ENCODE measurements at places on chromosomes 11 and 22. TPM values are rescaled to one million over a fixed set of nuclear protein-coding genes. Genes with fewer than 3 reads are reported as not detected.

ANO5 gene
- 0.76 TPM for total RNA-seq

DNA sequence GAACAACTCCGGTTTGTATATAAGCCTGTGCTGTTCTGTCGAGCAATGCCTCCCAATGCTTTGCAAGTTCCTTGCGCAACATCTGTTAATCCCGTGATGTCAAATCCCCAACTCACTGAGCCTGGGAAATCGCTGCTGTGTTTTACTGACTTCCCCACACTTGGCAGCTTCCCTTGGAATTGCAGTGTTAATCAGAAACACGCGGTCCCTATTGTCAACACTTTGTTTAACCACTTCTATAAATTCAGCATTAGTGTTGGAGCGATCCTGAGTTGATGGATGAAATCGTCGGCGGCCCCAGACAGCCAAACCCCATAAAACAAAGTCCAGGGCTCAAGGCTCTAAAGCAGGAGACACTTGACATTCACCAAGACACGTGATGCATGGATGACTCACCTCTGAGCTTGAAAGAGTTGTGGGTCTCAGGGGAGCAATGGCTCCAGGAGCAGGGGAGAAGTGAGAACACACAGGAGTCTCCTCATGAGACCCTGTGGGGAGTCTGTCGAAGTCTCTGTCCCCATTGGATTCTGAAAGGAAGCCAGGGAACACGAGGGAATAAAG, 555.3 kb downstream of the MIAT start:
- DNase-seq: peak; percentile 83

- no peak for DNase-seq
These were observed 37.1 kb upstream of the EHF start for GRCh38 chr11:34583818-34584217.

- no peak for DNase-seq
These were observed 61.3 kb downstream of the TRIM44 start for GRCh38 chr11:35723913-35724312.

IL10RA gene
- 5.6 TPM for total RNA-seq

GRCh38 chr11:127607487-127608085, 607.0 kb upstream of the KIRREL3 start:
- no peak for DNase-seq

- no peak for DNase-seq
These were observed 26.8 kb upstream of the RAG1 start for GRCh38 chr11:36540998-36541397.

DNA sequence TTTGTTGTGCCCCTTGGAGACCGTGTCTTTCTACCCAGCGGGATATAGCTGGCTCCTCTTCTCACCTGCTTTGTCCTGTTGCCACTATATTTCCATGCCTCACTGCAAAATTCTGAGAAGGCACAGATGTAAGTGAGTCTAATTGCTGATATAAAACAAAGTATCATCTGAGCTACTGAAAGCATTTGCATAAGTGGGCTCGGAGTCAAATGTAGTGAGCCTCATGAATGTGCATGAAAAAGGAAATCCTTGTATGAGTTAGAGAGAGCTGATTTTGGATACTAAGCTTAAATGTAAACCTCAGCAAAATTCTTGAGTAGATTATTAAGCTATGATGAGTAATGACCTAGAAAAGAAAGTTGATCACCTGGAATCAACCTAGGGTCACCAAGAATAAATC, 13.9 kb downstream of the OVCH2 start:
- no peak for DNase-seq

DNA sequence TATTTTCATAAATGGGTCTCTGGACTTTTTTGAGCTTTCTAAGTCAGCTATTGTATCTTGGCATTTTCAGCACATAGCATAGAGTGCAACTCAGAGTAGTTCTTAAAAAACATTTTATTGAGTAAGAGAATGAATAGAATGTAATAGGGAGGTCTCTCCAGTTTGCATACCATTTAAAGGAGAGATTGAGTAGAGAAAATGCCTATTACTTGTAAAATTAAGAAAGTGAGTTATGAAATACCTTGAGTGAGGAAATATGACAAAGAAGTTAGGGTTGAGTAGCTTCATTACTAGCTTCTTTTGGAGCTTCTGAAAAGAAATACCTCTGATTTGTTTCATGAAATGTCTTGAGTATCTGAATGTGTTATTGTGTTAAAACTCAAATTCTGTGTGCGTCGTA, 140.0 kb downstream of the AASDHPPT start:
- no peak for DNase-seq

- DNase-seq: no peak
These were observed 11.9 kb downstream of the TMEM121B start for GRCh38 chr22:17109113-17109865.

DNA sequence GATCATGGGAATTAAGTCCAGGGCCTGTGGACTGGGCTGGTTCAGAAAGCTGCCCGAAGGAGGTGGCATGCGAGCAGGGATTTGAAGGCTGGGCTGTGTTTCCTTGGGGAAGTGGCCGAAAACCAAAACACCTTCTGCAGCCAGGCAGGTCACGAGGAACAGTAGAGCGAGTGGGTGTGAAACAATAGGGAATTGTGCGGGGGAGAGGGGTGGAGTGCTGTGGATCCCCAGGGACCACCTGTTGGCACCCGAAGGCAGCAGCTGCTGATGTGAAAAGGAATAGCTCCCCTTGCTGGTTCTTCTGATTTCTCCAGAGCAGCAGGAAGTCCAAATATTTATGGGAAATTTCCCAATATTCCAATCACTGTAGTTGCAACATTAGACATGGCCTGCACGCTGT, 24.6 kb downstream of the TP53I11 start:
- DNase-seq: no peak

DNA sequence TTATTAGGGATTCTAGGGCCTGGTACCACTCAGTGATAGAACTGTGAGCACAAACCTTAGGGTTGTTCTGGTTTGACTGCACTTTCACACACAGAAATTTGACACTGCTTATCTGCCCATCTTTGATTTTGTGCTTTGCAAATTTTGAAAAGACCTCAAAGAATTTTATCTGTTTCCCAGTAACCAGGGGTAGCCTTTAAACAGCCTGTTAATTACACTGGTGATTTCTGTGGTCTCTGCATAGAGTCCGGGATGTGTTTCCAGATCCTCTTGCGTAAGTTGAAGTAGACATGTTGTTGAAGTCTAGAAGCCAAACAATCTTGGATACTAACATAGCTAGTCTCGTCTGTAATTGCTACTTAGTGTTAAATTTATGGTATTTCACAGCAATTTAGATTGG, 75.3 kb downstream of the C22orf31 start:
- DNase-seq: no peak

DNA sequence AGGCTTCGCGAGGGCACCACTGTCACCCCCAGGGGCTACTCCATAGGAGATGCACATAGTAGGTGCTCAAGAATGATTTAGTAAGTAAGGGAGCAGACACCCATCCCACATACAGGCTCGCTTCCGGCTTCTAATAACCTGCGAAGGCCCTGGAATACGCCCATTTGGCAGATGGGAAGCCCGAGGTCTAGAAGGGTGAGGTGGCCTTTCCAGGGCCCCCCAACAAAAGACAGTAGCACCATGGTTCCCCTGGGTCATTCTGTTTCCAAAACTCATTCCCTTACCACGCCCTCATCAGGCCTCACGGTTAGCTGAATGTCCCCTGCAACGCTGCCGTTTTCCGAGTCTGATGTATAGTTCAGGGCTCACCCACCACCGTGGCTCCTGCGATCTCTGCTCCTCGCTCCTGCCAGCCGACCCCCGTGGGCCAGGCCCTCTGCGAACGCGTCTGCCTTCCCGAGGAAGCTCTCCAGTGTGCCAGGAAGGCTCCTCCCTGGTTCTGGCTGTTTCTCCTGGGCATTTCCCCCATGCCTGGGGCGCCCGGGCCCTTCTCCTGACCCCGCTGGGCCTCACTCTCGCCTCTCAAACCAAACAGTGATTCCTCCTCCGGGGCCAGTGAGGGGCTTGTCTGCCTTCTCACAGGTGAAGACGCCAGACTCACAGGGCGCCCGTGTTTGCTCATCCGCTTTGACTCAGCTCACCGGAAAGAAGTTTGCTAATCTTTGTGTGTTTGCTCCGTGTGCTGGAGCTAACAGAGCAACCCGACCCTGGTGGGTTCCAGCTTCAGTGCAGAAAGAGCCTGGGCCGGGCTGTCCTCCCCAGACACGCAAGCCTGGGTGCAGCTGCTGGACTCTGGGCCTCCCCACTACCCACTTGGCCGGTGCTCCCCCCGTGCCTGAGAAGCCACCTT, 86.6 kb downstream of the RTL6 start:
- DNase-seq: no peak

GRCh38 chr22:39430576-39431150, 26.1 kb upstream of the MGAT3 start:
- no peak for DNase-seq

- no peak for DNase-seq
These were observed 89.7 kb downstream of the ZC3H12C start for GRCh38 chr11:110182886-110183285.

GRCh38 chr11:19374151-19374569, 133.4 kb upstream of the E2F8 start:
- DNase-seq: no peak

DNA sequence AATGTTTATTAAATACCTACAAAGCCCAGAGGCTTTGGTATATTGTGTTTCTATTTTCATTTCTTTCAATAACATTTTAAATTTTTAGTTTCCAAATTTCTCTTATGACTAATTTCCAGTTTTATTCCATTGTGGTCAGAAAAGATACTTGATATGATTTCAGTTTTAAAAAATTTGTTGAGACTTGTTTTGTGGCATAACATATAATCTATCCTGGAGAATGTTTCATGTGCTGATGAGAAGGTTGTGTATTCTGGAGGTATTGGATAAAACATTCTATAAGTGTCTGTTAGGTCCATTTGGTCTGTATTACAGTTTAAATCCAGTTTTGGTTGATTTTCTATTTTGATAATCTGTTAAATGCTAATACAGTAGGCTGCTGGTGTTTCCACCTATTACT, 9.8 kb upstream of the RAG1 start:
- no peak for DNase-seq

TMA7B gene
- total RNA-seq: 0.76 TPM

SMIM38 gene
- 0.26 TPM for total RNA-seq

GRCh38 chr11:15327786-15328231, 213.1 kb downstream of the INSC start:
- no peak for DNase-seq

SCGB1D2 gene
- 418 TPM for total RNA-seq

GRCh38 chr11:47399860-47400767, 8.3 kb upstream of the SLC39A13 start:
- DNase-seq: peak; percentile 65

VPREB1 gene
- total RNA-seq: not detected

- DNase-seq: peak; percentile 31
These were observed 12.2 kb downstream of the DGCR2 start for GRCh38 chr22:19110064-19110458.

PDGFD gene
- 4.5 TPM for total RNA-seq
